ENCODE measurements at places on chromosomes 3 and 15. TPM values are rescaled to one million over a fixed set of nuclear protein-coding genes. Genes with fewer than 3 reads are reported as not detected.

DNA sequence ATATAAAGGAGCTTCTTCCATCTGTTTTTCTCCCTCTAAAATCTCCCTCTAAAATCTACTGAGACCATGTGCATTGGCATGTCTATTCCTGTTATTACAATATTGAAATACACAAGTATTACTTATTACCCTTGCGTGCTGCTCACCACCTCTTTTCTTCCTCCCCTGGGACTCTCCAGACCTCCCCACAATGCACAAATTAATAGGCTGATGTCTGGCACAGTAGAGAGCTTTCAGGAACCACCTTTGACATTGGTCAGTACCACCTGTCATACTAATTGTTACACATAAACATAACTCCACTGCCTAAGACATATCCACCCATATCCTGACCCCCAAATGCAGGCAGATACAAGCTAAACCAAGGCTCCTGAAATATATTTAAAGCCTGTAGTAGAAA is 722.6 kb downstream of the FHIT start:
- no peak for DNase-seq

The NOX5 gene
- total RNA-seq = 0.45 TPM

The TMC3 gene
- total RNA-seq = 0.13 TPM

DNA sequence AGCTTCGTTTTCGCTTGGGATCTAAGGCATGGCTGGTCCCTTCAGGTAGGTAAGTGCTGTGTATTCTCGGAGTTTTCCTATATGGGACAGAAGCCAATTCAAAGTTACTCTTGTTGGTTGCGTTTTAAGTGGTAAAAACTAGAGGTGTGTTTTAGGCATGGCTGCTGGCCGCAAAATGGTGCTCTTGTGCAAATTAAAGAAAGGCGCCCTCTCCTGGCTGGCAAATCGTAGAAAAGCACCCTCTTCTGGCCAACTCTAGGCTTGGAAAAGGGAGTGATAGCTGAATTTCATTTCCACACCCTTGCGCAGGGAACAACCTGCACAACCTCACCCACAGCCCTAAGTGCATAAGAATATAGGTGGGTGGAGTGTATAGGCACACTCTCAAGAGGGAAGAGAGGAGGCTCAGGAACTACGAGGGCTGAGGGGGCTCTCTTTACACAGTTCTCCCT is 23.5 kb downstream of the DRD3 start:
- DNase-seq = no peak

DNA sequence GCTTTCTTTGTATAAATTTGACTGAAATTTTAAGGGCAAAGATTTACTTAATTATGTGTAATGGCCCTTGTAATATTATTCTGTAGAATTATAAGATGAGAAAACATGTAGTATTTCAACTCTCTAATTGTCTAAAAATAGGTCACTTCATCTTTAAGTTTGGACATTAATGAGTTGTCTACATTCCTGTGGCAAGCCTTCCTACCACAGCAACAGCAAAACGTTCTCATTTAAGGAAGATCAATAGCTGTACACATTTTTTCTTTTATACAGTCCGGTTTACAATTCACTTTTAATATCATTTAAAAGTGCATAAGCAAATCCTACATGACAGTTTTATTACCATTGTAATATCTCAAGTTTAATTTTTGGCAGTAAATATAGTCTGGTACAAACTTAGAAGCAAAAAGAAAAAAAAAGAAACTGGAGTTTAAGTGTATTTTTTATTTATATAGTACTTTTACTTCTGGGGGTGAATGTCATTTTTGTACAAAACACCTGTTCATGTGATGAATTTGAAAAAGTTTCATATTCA is 501.8 kb downstream of the ZPLD1 start:
- DNase-seq = no peak

The CCR8 gene
- not detected for total RNA-seq

The GOLGA6B gene
- not detected for total RNA-seq

The PODXL2 gene
- 12.1 TPM for total RNA-seq

The SERPINI2 gene
- not detected for total RNA-seq

GRCh38 chr15:88274553-88275460 is 18.3 kb upstream of the NTRK3 start:
- DNase-seq = peak; percentile 83

GRCh38 chr15:88207565-88207964 is 49.0 kb downstream of the NTRK3 start:
- no peak for DNase-seq

The FSTL1 gene
- 480 TPM for total RNA-seq

DNA sequence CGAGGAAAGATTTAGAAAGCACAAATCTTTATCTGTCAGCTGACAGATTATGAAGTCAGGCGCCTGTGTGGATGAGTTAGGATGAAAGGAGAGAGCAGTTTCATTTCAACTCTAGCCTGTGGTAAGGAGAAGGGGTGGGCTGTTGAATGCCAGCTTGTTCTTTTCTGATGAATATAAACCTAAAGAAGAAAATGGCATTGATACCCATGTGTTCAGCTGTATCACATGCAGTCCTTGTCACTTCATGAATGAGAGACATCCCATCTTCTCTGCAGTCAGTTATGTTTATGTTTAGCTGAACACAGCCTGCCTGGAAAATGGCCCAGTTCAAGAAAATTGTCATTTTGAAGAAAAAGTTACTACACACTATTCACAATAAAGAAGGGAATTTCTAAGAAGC is 345.7 kb upstream of the RBMS3 start:
- no peak for DNase-seq

The LINGO1 gene
- 5.3 TPM for total RNA-seq

- DNase-seq = no peak
Observed at GRCh38 chr15:64836023-64836536, 5.6 kb upstream of the PLEKHO2 start.

DNA sequence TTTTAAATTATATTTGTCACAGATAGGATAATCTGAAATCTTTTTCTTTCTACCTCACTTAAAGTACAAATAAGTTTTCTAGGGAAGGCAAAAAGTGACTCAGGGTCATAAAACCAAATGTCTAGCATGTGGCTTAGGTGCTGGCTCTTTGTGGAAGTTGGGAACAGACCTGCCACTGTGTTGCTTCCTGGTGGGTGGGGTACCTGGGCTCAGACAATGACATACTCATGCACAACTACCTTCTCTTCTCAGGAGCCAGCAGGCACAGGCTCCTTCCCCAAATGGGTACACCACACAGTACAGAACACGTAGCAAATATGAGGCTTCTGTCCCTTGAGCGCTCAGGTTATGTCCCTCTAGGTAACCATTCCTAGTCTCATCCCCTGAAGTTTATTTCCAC is 40.1 kb upstream of the MUC13 start:
- DNase-seq = no peak

DNA sequence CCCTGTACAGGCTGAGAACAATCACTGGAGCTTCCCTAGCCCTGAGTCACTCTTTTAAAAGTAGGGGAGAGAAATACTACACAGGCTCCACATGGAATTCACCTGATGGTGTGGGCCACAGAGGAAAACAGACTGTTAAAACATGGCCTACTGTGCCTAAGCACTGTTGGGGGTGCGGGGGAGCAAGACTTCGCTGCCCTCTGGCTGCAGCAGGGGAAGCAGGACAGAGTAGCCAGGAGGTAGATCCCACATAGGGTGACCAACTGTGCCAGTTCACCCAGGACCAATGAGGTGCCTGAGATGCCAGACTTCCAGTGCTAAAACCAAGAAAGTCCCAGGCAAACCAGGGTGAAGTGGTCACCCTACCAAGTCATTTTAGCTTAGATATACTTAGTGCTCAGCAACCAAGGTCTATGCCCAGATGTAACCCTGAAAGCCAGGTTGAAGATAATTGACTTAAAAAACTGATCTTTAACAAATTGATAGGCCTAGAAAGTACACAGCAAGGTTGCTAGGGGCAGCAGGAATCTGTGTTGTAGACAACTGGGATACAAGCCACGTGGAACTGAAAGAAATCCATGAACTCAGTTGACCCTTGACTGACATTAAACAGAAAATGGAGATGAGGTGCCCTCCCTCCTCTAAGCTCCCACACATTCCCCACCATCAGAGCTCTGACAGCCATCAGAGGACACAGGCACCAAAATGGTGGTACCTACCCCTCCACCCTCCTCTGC is 344.2 kb upstream of the PPP2R3A start:
- DNase-seq = no peak

GRCh38 chr3:112315791-112316190 is 17.2 kb upstream of the CD200 start:
- no peak for DNase-seq

DNA sequence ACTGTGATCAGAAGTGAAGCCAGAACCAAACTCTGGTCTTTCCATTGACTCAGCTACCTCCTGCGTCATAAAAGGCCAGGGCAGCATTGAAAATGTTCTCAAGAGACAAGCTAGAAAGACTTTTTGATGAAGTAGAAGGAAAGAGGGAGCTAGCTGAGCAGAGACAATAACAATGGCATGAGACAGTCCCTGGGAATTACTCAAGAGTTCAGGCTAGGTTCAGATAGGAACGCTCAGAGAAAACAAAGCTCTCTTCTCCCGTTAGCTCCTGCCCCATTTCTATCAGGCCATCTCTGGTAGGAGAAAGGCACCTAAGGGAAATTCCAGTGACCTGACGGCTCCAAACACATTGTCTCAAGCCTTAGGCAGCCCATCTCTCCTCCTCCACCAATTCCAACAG is 7.0 kb upstream of the OXTR start:
- no peak for DNase-seq

- DNase-seq = no peak
Observed at GRCh38 chr3:56196700-56197099, 271.6 kb downstream of the ERC2 start.

GRCh38 chr3:157122116-157122515 is 37.8 kb downstream of the CCNL1 start:
- DNase-seq = no peak

The ATP8B4 gene
- total RNA-seq = 16.5 TPM

- no peak for DNase-seq
Observed at GRCh38 chr3:42144209-42144608, 53.1 kb downstream of the TRAK1 start.

GRCh38 chr15:80153900-80154299 is 1.1 kb downstream of the FAH start:
- DNase-seq = no peak

- DNase-seq = no peak
Observed at GRCh38 chr3:121545049-121545573, 677 bp downstream of the POLQ start.

- no peak for DNase-seq
Observed at GRCh38 chr3:173893066-173893465, 495.5 kb downstream of the NLGN1 start.

DNA sequence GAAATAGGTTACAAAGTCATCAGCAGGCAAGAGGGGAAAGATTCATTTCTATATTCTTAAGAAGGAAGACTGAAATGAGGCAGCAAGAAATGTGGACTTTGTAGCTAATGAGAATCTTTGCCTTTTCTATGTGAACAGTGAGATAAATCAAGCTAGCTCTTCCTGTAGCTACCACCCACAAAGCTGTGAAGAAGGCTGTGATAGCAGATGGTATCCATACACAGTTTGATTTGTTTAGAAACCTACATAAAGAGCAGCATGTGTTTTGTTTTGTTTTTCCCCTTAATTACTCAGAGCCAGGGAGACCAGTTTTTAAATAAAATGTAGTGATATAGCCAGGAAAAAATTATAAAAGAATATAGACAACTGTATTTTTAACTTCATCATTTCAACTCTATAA is 45.5 kb downstream of the TEX9 start:
- DNase-seq = no peak

GRCh38 chr3:197854596-197855343 is 63.7 kb downstream of the LRCH3 start:
- DNase-seq = no peak

The FILIP1L gene
- total RNA-seq = 36.2 TPM

DNA sequence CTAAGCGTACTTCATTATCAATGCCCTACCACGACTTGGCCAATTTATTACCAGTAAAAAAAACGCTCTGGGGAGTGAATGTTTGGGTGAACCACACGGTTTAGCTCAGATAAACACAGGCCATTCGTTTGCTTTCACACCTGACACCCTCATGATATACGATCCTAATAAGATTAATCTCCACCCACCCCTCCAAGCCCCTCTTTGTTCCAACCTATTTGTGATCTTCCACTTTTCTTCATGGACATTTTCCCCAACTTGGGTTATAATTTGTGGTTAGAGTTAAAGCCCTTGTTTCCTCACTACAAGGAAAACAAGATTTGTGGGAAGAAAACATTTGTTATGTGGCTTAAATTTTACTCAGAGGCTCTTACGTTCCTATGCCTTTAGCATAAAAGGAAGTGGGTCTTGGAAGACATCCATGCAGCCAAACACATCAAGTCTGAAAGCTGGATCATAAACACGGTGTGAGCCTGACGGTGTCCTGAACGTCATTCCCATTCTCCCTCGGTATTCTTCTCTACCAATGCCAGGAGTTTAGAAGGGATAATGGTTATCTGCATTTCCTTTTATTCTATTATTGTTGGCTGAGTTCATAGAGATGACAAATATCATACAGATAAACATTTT is 518.9 kb downstream of the NR2F2 start:
- no peak for DNase-seq

DNA sequence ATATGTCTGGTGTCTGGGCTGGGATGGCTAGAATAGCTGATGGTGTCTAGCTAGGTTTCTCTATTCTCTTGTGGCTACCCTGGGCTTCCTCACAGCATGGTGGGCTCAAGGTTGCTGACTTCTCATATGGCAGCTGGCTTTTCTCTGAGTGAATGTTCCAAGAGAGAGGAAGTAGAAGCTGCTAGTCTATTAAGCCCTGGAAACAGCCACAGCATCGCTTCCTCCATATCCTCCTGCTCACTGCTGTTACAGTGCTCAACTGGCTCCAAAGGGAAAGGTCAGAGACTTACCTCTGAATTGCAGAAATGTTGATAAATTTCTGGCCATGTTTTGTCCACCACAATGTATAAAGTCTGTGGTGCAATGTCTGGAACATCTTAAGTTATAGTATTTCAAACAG is 299.9 kb upstream of the ADAMTS9 start:
- no peak for DNase-seq

The GOLGA6L4 gene
- 9.4 TPM for total RNA-seq

- DNase-seq = no peak
Observed at GRCh38 chr15:58010983-58011382, 54.5 kb downstream of the ALDH1A2 start.

DNA sequence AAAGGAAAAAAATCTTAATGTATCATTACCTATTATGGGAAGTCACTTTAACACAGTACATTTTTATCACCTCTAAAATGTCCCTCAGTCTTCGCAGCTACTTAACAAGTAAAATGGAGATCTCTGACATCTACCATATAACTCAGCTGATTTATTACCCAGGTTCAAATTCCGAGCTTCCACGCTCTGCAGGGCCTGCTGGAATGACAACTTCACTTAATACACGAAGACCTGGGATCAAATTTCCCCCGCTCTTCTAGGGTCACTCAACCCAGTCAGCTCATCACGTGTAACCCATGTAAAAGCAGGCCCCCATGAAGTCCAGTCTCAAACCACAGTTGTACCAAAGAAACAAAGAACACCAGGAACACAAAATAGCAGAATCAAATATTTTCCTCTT is 44.2 kb upstream of the ACP3 start:
- no peak for DNase-seq

GRCh38 chr3:124401843-124402242 is 328.4 kb upstream of the UMPS start:
- no peak for DNase-seq

GRCh38 chr3:36221975-36222374 is 158.3 kb upstream of the STAC start:
- DNase-seq = no peak

- no peak for DNase-seq
Observed at GRCh38 chr3:125332504-125332903, 42.6 kb downstream of the ZNF148 start.
